ENCODE measurements at places on chromosomes 5 and 9. TPM values are rescaled to one million over a fixed set of nuclear protein-coding genes. Genes with fewer than 3 reads are reported as not detected.
A peak's percentile ranks its signal among the peaks of the same experiment; 100 is the strongest.

DNA sequence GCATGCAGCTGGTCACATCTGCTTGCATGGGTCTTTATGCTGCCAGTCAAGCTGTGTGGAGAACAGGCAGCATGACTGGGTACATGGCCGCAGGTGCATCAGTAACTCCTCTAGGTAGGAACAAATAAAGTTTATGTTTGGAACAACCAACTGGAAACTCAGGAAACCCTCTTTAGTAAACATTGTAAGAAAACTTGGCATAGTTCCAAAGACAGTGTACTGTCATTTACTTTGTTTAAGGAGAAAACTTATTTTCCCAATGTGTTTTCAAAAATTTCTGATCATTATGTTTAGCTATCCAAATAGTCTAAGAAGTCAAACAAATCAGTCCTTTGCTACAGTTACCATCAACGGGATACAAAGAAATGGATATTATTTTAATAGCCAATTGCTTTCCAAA is 386.0 kb downstream of the CHSY3 start:
- H3K36me3 ChIP-seq: no peaks in the 10 kb centered on the region
- no peak overlapping the region for H3K27ac ChIP-seq
- no peaks in the 10 kb centered on the region for H3K4me1 ChIP-seq

- no peak for DNase-seq
- H3K36me3 ChIP-seq: no peaks in the 10 kb centered on the region
- no peaks in the 10 kb centered on the region for H3K27me3 ChIP-seq
- no peaks in the 10 kb centered on the region for H3K4me1 ChIP-seq
- H3K4me3 ChIP-seq: no peak overlapping the region
- H3K27ac ChIP-seq: no peak overlapping the region
Measured at GRCh38 chr5:135705941-135706466, 127.2 kb upstream of the CXCL14 start.

DNA sequence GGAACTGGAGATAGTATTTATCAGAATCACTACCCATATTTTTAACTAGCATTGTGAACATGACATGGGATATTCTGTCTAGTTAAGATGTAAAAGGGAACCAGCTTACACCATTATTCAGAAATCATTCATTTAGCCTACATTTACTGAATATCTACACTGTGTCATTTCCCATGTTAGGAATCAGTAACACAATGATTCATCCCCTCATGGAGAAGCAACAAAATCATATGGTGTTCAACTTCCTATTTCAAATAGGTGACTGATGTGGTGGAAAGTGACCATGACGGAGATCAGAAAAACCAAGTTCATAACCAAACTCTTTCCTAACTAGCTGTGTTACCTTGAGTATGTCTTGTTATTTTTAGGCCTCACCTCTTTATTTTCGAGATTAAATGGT is 550.0 kb upstream of the TUSC1 start:
- H3K27me3 ChIP-seq: no peaks in the 10 kb centered on the region
- no peaks in the 10 kb centered on the region for H3K36me3 ChIP-seq
- DNase-seq: no peak
- H3K4me1 ChIP-seq: no peaks in the 10 kb centered on the region
- no peak overlapping the region for H3K4me3 ChIP-seq

Gene TTC23L
- not detected for total RNA-seq

Gene CDO1
- 1.7 TPM for total RNA-seq

DNA sequence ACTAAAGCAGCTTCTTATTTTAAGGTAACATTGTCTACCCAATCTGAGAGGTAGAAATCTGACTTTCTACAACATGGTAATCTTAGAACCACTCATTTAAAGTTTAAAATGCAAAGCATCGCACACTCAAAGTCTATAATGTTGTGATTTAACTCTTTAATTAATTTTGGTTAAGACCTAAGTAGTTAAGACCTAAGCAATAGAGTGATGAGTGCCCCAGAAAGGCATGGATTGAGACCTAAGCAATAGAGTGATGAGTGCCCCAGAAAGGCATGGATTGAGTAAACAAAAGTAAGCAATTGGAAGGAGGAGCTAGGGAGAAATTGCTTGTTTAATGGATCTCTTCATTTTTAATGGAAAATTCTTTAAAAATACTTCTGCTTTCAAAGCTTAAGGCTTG is 86.8 kb downstream of the NLN start:
- DNase-seq: no peak
- H3K36me3 ChIP-seq: no peaks in the 10 kb centered on the region
- no peaks in the 10 kb centered on the region for H3K27me3 ChIP-seq
- H3K27ac ChIP-seq: no peak overlapping the region
- H3K4me1 ChIP-seq: no peaks in the 10 kb centered on the region
- no peak overlapping the region for H3K4me3 ChIP-seq

Gene GOLM1
- 58.6 TPM for total RNA-seq

- no peaks in the 10 kb centered on the region for H3K36me3 ChIP-seq
- no peaks in the 10 kb centered on the region for H3K4me1 ChIP-seq
- no peaks in the 10 kb centered on the region for H3K27me3 ChIP-seq
- H3K27ac ChIP-seq: no peak overlapping the region
Measured at GRCh38 chr9:78472111-78472510, 175.2 kb downstream of the PSAT1 start.

DNA sequence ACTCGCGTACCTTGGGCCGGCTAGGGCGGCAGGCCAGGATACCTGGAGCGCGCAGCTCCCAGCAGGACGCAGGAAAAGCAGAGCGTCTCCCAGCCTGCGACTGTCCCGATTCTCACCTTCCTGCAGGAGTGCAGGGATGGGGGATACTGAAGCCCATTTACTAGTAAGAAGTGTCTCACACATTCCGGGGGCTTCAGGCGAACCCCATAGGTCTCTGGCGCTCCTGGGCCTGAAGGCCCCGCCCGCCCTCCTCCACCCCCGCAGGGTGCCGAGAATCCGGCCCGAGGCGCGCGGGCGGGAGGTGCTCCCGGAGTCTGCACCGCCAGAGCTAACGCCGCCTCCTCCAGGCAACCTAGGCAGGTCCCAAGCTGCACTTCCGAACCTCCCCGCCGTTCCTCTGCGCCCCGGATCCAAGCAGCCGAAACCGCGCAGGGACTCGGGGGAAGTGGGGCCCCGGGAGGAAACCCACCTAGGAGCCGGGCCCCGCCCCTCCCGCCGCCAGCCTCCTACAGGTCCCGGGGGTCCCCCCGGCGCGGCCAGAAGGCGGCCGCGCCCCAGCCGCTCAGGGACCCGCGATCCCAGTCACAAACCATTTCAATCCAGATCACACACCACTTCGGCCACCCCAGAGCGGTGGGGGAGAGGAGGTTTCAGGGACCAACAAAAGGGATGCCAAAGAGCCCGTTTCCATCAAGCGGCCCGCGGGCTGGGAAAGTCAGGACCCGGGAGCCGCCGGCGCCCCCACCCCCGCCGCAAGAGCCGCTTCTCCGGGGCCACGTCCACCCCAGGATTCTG is 1.2 kb downstream of the ROR2 start:
- peaks cover 24% of the 10 kb centered on the region for H3K27me3 ChIP-seq
- no peaks in the 10 kb centered on the region for H3K36me3 ChIP-seq
- DNase-seq: no peak
- H3K27ac ChIP-seq: peak overlapping the region; percentile 40

DNA sequence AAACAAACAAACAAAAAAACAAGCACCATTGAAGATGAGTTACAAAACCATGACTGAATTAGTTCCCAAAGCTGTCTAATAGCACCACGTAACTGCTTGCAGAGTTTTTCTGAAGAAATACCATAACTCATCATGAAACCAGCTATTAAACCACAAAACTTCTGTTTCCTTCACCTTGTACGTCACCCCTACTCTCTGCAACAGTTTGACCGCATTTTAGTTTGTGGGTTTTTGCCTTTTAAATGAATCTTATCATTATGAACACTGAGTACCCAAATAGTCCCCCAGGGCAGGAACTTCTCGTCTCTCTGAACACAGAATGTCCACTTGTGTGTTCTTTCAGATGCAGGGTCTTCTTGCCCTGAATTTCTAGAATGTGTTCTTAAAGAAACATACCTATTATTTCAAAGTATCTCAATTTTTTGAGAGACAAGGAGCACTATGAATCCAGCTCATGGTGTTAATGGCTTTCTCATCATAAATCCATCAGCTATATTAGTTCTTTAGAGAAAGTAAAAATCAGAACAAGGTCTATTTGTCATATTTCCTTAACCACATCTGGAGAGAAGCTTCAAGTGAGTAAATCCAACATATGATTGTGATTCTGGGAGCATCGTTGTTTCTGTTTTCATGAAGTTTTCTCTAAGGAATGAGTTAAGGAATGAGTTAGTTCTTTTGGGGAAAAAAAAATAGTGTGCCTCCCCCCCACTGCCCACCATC is 210.6 kb downstream of the AUH start:
- H3K27me3 ChIP-seq: no peaks in the 10 kb centered on the region
- DNase-seq: no peak
- H3K4me3 ChIP-seq: no peak overlapping the region
- H3K27ac ChIP-seq: peak overlapping the region; percentile 72
- H3K4me1 ChIP-seq: no peaks in the 10 kb centered on the region

- no peaks in the 10 kb centered on the region for H3K27me3 ChIP-seq
- peak overlapping the region; percentile 83 for H3K27ac ChIP-seq
- H3K4me3 ChIP-seq: peak overlapping the region; percentile 51
- H3K36me3 ChIP-seq: no peaks in the 10 kb centered on the region
- DNase-seq: no peak
- H3K4me1 ChIP-seq: no peaks in the 10 kb centered on the region
Measured at GRCh38 chr9:35691334-35691650, 1.6 kb upstream of the TPM2 start.

DNA sequence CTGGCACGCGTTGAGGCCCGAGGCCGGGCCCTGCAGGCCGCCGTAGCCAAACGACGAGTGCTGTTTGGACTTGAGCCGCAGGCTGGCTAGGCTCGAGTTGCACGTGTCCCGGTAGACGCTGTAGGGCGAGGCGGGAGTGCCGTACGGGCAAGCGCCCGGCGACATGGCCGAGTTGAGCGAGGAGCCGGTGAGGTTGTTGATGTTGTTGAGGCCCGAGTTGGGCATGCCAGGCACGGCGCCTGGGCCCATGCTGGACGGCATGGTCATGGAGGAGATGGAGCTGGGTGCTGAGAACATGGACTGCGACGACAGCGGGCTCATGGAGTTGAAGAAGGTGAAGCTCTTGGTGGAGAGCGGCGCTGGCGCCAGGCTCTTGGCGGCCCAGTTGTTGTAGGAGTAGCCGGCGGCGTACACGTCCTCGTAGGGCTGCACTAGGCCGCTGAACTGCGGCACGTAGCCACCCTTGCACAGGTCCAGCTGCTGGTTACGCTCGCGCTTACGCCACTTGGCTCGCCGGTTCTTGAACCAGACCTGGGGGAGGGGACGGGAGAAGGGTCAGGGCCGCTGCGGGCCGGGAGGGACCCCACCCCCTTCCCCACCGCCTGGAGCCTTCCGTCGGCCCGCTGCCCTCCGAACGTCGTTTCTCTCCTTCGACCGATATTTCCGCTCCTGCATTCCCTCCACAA is 5.1 kb downstream of the PITX1 start:
- no peaks in the 10 kb centered on the region for H3K36me3 ChIP-seq
- no peak overlapping the region for H3K27ac ChIP-seq
- peaks cover 54% of the 10 kb centered on the region for H3K27me3 ChIP-seq
- H3K4me3 ChIP-seq: no peak overlapping the region
- DNase-seq: no peak
